ENCODE measurements at places on chromosomes 12 and 14.

- peak; percentile 31 for DNase-seq
Observed at GRCh38 chr12:1799051-1799881, 21.1 kb upstream of the LRTM2 start.

DNA sequence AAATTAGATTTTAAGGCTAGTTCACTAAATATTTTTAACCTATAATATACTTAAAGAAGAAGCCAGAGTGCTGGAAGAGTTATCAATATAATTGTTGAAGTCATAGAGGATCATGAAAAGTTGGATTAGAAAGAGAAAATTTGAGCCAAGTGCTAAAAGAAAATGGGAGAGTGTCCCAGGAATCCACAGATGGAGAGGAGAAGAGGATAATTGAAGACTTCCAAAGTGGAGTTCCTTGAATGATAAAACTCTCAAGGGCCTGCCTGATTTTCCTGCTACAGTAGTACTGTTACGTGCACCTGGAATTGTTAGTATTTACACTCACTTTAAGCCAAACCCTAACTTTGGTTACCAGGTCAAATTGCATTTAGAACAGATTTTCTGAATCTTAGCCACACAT lies 113.2 kb downstream of the MSRB3 start:
- no peak for DNase-seq

GRCh38 chr12:63085120-63085519 lies 65.9 kb downstream of the AVPR1A start:
- DNase-seq = no peak

GRCh38 chr14:100425429-100425827 lies 102.3 kb downstream of the SLC25A47 start:
- DNase-seq = peak; percentile 50

Data from H7 (cell line).